ENCODE measurements at places on chromosomes 6 and 20.

GRCh38 chr6:28161410-28162079 is 19.9 kb downstream of the ZKSCAN8 start:
- DNase-seq: peak; percentile 18

- no peak for DNase-seq
Measured at GRCh38 chr20:5918856-5919625, 31.3 kb downstream of the TRMT6 start.

- DNase-seq: no peak
Measured at GRCh38 chr6:5663259-5663658, 343.5 kb downstream of the NRN1 start.

DNA sequence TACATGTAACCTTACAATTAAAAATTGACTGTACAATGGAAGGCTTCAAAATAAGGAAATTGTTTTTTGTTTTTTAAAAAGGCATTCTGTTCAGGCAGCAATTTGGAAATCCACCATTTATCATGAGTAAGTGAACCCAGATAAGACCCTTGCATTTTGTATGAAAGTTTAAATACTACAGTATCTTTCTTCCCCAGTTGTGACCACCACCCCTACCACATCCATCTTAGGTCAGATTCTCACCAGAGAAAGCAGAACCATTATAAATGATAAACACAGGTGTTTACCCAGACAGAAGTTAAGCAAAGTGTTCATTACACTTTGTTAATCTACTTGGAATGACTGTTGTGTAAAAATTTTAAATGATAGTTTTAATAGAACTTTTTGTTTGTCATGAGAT is 20.2 kb downstream of the SENP6 start:
- no peak for DNase-seq

DNA sequence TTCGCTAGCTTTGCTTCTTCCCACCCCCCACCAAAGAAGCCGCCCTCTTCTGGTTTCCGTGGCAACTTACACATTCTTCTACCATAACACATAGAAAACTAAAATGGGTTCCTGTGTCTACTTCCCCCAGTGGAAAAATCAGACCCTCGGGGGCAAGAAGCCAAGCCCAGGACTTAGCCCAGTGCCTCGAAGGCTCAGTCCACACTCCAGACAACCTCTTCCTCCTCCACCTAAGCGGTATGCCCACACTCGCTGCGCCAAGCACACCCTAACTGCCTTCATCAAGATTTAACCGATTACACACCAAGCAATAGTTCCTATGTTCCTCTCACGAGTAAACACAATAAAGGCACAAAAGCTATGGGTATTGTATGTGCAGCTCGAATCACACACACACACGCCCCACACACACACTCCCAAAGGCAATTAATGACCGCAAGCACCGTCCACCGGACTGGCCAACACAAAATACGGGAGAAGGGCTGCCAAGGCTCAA is 537 bp downstream of the PPIL4 start:
- no peak for DNase-seq

GRCh38 chr6:36973647-36974046 is 12.3 kb downstream of the MTCH1 start:
- no peak for DNase-seq
